ENCODE measurements at places on chromosomes 16 and 17.
A peak's percentile ranks its signal among the peaks of the same experiment; 100 is the strongest.

- no peak for DNase-seq
Measured at GRCh38 chr17:67127925-67128324, 83.6 kb downstream of the CACNG1 start.

GRCh38 chr17:7383742-7384488 lies 3.0 kb downstream of the TNK1 start:
- no peak for DNase-seq

GRCh38 chr16:23213831-23214230 lies 31.3 kb downstream of the SCNN1G start:
- no peak for DNase-seq

DNA sequence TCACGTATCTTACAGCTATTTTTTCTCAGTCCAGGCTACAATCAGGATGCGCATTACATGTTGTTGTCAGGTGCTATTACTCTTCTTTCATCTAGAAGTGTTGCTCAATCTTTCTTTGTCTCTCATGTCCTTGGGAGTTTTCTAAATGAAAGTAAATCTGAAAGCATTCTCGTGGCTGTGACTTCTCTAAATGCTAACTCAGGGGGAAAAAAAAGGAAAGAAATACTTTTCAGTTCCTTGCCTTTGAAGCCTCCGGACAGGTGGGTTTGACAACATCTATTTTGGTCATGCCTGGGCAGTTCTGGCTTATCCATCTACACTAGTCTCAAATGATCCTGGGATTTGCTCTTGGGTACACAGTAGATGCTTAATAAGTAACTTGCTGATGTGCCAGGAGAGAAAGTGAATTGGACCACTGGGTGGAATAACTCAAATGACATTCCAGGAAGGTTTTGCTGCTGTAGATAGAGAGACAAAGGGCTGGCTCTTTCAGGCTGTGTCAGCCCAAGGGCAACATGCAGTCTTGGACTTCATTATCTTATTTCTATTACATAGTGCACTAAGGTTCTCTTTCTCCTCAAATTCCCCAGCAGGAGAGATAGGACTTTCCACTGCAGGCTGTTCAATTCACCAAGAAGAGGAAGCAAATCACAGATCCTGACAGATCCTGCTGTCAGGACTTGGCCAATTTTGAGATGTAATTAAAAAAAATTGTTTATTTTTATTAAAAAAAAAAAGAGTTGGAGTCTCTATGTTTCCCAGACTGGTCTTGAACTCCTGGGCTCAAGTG lies 63.6 kb upstream of the NFAT5 start:
- no peak for DNase-seq

- no peak for DNase-seq
Measured at GRCh38 chr16:27424772-27425498, 23.0 kb downstream of the IL21R start.

GRCh38 chr17:82358465-82359350 lies at the start of gene TEX19:
TSS of gene TEX19 (plus strand) at chr17:82359247. CDS start at chr17:82362151, 2,904 bp downstream.
- peak; percentile 18 for DNase-seq

- DNase-seq: no peak
Measured at GRCh38 chr17:14744761-14745473, 444.0 kb downstream of the HS3ST3B1 start.

GRCh38 chr16:57689762-57690558 lies 4.6 kb upstream of the DRC7 start:
- no peak for DNase-seq

DNA sequence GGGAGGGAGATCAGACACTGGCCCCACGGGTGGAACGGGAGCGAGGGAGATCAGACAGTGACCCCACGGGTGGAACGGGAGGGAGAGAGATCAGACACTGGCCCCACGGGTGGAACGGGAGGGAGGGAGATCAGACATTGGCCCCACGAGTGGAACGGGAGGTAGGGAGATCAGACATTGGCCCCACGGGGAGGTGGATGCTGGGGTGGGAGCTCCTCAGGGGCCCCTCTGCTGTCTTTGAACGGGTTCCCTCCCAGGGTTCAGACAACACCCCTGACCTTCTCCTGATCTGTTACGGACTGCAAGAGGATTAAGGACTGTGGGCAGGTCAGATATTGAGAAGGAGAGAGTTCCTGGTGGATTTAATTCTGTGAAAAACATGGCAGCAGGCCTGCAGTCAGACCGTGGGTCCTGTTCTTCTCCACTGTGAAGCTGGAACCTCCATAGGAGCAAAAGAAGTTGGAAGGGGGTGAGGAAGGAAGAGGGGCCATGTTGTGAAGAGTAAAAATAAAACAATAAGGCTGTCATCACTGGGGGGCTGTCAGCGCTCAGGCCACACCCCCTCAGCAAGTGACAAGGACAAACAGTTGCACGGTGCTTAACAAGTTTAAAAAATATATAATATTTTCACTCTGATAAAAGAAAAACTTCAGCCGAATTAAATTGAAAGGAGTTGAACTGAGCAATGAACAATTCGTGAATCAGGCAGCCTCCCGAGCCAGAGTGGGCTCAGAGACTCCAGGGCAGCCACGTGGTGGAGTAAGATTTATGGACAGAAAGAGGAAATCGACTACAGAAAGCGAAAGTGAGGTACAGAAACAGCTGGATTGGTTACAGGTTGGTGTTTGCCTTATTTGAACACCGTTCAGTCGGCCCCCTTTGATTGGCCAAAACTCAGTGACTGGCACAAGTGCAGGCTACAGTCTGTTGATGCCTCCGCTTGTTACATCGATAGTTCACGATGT lies 348.7 kb upstream of the TNRC6C start:
- no peak for DNase-seq

DNA sequence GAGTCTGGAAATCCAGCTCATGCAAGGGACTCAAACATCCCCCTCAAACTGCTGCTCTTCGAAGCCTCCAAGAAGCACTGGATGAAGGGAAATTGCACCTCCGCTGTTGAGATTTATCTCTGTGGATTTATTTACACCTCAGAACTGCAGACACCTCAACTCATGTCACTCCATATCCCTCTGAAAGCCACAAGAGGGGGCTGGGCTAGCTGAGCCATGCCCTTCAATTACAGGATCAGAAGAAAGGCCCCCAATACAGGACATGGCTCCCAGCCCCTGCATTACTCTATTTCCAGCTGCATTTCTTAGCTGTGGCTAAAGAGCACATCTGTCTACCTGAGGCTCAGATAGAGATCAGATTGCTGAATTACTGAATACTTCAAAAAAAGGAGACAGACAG lies 103.1 kb upstream of the DYNLRB2 start:
- no peak for DNase-seq

DNA sequence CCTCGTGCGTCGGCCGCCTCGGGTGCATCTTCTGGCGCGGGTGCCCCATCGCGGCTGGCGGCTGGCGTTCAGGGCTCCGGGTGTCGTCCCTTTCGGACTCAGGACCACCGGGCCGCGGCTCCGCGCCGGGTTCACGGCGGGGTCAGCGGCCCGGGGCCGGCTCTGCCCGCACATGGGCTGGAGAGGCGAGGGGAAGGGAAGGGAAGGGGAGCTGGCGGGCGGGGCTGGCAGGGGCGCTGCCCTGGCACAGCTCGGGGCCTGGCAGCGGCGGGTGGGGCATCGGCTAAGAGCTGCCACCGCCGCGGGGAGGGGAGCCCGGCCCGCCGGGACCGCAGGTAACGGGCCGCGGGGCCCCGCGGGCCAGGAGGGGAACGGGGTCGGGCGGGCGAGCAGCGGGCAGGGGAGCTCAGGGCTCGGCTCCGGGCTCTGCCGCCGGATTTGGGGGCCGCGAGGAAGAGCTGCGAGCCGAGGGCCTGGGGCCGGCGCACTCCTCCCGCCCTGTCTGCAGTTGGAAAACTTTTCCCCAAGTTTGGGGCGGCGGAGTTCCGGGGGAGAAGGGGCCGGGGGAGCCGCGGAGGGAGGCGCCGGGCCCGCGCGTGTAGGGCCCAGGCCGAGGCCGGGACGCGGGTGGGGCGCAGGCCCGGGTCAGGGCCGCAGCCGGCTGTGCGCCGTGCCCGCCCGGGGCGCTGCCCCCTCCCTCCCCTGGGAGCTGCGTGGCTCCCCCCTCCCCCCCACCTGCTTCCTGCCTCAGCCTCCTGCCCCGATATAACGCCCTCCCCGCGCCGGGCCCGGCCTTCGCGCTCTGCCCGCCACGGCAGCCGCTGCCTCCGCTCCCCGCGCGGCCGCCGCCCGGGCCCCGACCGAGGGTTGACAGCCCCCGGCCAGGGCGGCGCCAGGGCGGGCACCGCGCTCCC lies 646 bp downstream of the HIC1 start:
- DNase-seq: no peak

DNA sequence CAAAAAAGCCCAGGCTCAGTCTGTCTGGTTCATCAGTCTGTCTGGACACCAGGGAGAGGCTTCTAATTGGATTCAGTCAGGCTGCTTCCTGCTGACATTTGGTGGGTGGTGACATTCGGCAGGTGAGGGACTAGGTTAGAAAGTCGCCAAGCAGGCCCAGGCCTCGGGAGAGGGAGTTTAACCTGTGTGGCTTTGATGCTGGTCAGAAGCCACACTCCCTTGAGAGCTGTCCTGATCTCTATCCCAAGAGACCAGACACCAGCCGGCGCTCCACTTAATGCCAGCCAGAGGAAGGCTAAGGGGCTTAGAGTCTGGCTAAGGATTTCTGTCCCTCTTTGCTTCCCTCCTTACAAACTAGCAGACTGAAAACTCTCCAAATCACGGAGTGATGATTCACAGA lies 135.0 kb downstream of the GSG1L start:
- DNase-seq: no peak

DNA sequence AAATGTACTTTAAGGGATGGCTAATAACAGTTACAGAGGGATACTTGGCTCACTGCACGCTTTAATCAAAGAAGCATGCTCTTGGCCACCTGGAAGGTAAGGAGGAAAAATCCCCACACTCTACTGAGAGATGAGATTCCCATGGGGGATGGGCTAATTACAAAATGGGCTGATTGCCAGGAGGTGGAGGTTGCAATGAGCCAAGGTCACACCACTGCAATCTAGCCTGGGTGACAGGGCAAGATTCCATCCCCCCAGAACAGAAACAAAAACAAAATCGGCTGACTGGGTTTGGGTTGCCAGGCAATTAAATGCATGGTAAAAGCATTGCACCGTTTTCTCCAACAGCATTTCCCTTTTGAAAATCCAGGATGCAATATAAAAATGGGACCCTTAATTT lies 18.0 kb downstream of the N4BP1 start:
- DNase-seq: peak; percentile 28

DNA sequence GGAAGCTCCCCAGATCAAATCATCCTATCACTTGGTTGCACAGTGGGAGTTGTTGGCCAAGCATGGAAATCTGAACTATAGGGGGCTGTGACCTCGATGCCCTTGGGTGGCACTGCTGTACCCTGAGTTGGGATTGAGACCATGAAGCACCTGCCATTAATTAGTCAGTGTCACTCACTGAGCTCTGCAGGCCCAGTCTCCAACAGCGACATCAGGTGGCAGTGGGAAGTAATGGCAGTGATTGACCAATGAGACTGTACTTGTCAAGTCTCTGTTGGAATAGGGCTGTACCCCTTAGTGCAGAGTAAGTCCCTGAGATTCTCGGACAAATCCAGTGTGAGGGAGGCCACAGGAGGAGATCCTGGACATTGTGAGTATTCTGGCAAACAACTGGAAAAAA lies 118.0 kb upstream of the RPL38 start:
- no peak for DNase-seq

DNA sequence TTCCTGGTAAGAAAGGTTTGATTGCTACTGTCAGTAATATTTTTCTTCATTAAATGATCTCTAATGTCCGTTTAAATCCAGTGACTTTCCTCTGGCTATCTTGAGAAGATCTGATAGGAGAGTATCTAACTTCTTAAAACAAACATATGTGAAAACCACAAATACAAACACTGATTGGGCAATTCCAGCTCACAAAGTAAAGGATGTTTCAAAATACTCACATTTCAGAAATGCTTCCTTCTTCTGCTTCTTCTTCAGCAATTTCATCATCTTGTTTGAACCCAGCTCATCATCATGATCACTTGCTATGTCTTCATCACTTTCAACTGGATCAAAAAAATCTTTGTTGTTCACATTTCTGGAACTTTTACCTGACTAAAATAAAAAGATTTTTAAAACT lies 64.3 kb upstream of the RBL2 start:
- no peak for DNase-seq

DNA sequence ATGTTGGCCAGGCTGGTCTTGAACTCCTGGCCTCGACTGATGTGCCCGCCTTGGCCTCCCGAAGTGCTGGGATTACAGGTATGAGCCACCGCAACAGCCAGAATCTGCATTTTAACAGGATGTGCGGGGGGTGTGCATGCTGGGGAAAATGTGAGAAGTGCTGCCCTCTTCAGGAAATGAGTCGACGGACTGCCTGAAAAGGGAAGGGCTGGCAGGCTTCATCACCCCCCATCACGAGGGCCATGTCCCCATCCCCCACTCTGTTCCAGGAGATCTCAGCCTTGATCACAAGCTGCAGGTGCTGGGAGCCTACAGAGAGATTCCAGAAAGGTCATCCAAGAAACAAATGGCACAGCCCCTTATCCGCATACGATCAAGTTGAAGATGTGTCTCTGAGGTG lies 195.3 kb upstream of the RPL38 start:
- DNase-seq: no peak

- peak; percentile 29 for DNase-seq
Measured at GRCh38 chr17:1951920-1952319, 73.2 kb downstream of the RTN4RL1 start.

GRCh38 chr16:23668873-23669272 lies 9.8 kb upstream of the PLK1 start:
- no peak for DNase-seq

DNA sequence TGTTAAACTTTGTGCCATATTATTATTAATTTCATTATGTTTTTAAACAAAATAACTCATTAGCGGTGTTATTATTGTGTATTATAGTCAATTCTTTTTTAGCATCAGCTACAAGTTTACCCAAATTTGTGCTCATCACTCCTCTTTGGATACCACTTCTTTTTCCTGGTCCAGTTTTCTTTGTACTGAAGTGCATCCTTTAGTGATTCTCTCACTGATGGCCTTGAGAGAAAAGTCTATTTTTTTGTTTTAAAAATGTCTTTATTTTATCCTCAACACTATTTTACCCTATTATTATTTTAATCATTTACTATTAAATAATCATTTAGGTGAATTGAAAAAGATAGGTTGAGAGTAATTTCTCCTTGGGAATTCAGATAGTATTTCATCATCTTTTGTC lies 99.2 kb downstream of the RGS9 start:
- DNase-seq: no peak

DNA sequence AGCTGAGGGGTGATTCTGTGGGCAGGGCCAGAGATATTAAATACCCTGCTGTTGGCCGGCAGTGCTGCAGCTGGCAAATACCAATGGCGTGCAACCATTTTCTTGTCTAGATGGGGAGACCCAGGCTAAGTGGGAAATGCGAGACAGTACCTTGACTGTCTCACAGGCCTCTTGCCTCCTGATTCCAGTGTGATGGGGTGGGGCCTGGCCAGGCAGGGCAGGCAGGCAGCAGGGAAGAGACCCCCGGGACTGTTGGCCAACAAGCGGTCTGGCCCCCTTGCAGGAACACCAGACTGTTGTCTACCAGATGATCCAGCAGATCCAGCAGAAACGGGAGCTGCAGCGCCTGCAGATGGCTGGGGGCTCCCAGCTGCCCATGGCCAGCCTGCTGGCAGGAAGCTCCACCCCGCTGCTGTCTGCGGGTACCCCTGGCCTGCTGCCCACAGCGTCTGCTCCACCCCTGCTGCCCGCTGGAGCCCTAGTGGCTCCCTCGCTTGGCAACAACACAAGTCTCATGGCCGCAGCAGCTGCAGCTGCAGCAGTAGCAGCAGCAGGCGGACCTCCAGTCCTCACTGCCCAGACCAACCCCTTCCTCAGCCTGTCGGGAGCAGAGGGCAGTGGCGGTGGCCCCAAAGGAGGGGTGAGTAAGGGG lies 5.7 kb upstream of the CISD3 start:
- DNase-seq: peak; percentile 58

All from NCI-H2171 (cell line).